Effector memory CD4-positive, alpha-beta T cell (primary cell): ENCODE measurements at places on chromosomes 16 and 17.

DNA sequence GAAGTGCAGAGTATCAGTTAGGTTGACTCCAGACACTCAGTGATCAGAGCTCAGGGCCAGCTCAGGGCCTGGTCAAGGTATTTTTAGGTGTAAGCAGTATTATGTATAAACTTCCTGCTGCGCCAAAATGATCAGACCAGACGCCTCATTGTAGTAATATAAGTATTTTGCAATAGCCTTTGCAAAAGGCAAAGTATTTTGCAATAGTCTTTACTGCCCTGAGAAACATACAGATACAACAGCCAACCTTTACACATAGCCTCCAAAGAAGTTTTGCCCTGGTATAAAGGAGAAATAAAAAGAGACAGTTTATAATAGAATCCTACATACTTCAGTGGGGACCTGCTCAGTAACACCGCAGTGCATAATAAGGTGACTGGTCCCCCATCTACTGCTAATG is 333.0 kb upstream of the EEF2KMT start:
- no peak for DNase-seq

GRCh38 chr17:9298776-9299295 is 276.8 kb downstream of the STX8 start:
- no peak for DNase-seq

- no peak for DNase-seq
Measured at GRCh38 chr17:1449412-1449967, 6.5 kb downstream of the CRK start.

DNA sequence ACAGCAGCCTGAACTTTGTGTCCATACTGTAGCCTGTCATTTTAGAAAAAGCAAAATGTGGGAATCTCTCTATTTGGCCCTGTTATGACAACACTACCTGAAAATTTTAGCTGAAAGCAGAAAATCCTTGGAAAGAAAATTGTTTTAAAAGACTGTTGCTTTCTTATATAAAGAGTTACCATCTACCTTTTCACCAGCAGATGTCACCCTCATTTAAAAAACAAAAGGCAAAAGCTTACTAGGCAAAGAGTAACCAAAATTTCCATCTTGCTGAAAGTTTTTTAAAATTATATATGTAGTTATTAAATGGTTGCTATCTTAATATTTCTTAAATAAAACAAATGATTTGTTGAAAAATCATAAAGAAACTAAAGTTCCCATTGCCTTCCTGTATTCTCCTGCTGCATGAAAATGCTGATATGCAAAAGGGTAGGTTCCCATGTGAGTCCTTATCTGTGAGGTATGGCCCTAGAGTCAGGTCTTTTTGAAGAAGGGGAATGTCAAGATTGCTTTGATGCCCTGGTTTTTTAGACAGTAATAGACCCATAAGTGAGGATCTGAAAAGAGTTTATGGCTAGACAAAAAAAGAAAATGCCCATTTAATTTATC is 61.0 kb downstream of the TNRC6C start:
- no peak for DNase-seq

DNA sequence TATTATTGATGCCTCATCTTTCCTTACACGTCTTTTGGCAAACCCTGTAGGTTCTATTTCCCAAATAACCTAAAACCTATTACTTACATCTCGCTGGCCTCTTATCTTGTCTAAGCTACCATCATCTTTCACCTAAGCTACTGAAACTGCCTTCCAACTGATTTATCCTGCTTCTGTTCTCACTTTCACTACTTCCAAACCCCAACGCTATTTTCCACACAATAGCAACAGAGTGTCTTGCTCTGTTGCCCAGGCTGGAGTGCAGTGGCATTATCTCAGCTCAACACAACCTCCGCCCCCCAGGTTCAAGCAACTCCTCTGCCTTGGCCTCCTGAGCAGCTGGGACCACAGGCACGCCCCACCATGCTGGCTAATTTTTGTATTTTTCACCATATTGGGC is 52.8 kb upstream of the INTS2 start:
- DNase-seq, result no peak

- no peak for DNase-seq
Measured at GRCh38 chr16:82695806-82696205, 69.0 kb downstream of the CDH13 start.

- no peak for DNase-seq
Measured at GRCh38 chr16:48852458-48852857, 242.5 kb upstream of the N4BP1 start.
